ENCODE measurements at places on chromosomes 4 and X. TPM values are rescaled to one million over a fixed set of nuclear protein-coding genes. Genes with fewer than 3 reads are reported as not detected.

Gene AWAT2
- 2.5 TPM for total RNA-seq

Gene ASB12
- total RNA-seq, result 2.6 TPM

Gene NLGN4X
- 4.3 TPM for total RNA-seq

Gene TLR10
- total RNA-seq, result 0.59 TPM

Gene ZFX
- total RNA-seq, result 57.1 TPM

Gene BANK1
- 1.8 TPM for total RNA-seq

Gene MAGEA2
- total RNA-seq, result not detected

Gene SOX3
- total RNA-seq, result not detected

Gene ARAF
- total RNA-seq, result 11.9 TPM

Gene CENPVL1
- not detected for total RNA-seq

Gene IRS4
- total RNA-seq, result 0.69 TPM

Gene TMPRSS11F
- total RNA-seq, result 2.3 TPM

Gene SHROOM2
- 3.1 TPM for total RNA-seq

Gene CT55
- total RNA-seq, result not detected

Gene SYNPO2
- 26.7 TPM for total RNA-seq

Gene CORIN
- 11.8 TPM for total RNA-seq

Gene SERPINA7
- not detected for total RNA-seq

Gene FGF5
- 0.10 TPM for total RNA-seq

Gene TRMT44
- total RNA-seq, result 16.2 TPM

Gene TLR3
- 2.8 TPM for total RNA-seq

Gene MID1
- total RNA-seq, result 21.9 TPM

Gene SPRY1
- total RNA-seq, result 82.4 TPM

Gene SHOX
- total RNA-seq, result not detected

Gene NHSL2
- 6.9 TPM for total RNA-seq

Gene TENM3
- 10.2 TPM for total RNA-seq

Gene CSAG3
- not detected for total RNA-seq

Gene ABCG2
- 7.0 TPM for total RNA-seq
